ENCODE measurements at places on chromosomes 12 and 14. TPM values are rescaled to one million over a fixed set of nuclear protein-coding genes. Genes with fewer than 3 reads are reported as not detected.

GRCh38 chr14:78897443-78897842, 727.3 kb downstream of the NRXN3 start:
- no peak for DNase-seq

Gene SLC25A47
- total RNA-seq = not detected

GRCh38 chr12:53543539-53543938, 36.3 kb upstream of the NPFF start:
- peak; percentile 28 for DNase-seq

Gene SLC5A8
- total RNA-seq = not detected

Gene DTX1
- total RNA-seq = 1.5 TPM

DNA sequence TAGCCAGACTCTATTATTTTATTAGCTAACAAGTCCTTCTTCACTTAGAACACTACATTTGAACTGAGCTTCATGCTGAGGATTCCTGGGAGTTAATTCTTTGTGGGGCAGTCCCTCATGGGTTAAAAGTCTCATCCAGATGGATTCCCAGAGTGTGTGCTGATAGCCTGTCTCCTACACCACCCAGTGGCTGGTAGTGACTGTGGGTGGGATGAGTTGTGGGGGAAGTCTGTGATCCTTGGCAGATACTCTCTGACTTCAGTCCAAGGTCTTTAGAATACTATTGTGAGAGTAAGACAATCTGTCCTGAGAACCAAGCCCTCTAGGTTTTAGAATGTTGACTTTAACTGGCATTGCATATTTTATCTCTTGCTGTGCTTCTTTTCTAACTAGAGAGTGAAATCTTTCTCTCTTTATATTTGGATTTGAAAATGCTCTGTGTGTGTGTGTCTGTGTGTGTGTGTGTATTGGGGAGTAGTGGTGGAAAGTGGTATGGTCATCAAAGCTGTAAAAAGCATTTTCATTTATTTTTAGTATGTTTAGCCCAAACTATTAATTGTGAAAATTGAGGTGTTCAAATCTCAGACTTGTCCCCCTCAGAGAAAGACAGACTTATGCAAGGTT, 37.3 kb downstream of the AKAP6 start:
- DNase-seq = no peak

DNA sequence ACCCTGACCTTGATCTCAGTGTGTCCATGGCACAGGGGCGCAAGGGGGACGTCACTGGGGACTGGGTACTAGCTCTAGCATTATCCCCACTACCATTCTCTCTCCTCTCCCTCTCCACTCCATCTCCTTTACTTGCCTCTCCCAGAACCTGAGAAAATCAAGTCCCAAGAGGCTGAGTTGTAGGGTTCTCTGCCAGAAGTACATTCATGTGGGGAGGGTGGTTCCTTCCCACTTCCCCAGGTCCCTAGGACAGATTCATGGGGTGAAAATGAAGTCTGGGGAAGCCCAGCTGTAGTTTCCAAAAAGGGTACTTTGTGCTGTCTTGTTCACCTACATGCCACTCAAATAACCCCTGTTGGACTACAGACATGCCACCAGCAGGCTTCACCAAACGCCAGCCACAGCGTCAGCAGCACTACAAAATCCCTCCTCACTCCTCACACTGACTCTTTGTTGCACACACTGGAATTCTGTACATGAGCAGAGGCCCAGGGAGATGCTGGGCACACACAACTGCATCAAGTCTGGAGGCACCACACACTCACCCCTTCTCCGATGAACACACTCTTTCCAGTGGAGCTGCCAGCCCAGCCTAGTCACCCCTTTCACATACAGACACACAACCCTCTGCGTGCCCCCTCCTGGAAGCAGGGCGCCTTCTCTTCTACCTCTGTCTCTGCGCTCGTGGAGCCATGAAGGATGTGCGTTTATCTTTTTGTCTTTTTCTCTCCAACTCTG, 6.9 kb downstream of the RARG start:
- DNase-seq = no peak

Data from left ventricle myocardium inferior (tissue), 1 donor.